ENCODE measurements at places on chromosomes 12 and 14.
A peak's percentile ranks its signal among the peaks of the same experiment; 100 is the strongest.

GRCh38 chr12:111846016-111846415 is 4.0 kb downstream of the MAPKAPK5 start:
- DNase-seq = no peak

- no peak for DNase-seq
Measured at GRCh38 chr14:74514471-74514941, 20.9 kb downstream of the ISCA2 start.

DNA sequence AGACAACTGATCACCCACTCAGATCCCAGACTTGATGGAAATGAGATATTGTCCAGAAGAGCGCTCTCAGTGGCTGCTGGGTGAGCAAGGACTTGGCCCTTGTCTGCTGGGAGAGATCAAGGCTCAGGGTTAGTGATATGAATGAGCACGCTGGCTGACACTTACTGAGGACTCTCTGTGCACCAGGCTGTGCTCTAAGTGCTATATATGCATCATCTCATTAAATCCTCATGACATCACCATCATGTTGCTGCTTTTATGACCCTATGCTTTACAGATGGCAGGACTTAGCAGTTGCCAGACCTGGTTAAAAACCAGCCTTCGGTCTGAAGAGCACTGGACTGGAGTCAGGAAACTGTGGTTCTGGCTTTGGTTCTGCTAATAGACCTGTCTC is 260.9 kb downstream of the VRK1 start:
- no peak for DNase-seq

GRCh38 chr12:118682656-118683055 is 298.7 kb upstream of the SRRM4 start:
- DNase-seq = peak; percentile 31

DNA sequence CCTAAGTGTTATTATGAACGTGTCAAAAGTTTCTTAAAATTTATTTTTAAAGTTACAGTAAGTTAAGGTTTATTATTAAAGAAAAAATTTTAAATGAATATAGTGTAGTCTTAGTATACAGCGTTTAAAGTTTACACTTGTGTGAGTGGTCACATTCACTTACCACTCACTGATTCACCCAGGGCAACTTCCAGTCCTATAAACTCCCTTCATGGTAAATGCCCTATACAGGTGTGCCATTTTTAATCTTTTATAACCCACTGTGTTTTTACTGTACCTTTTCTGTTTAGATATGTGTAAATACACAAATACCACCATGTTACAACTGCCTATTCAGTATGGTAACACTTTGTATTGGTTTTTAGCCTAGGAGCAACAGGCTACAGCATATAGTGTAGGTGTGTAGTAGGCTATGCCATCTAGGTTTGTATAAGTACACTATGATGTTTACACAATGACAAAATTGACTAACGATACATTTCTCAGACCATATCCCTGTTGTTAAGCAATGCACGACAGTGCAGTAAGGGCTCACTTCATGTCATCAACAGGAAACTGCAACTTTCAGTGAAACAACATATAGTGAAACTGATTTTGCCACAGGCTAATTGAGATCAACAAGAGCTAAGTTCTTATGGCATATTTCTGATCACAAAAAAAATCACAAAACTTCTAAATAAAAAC is 112.0 kb upstream of the TMCC3 start:
- peak; percentile 73 for DNase-seq

DNA sequence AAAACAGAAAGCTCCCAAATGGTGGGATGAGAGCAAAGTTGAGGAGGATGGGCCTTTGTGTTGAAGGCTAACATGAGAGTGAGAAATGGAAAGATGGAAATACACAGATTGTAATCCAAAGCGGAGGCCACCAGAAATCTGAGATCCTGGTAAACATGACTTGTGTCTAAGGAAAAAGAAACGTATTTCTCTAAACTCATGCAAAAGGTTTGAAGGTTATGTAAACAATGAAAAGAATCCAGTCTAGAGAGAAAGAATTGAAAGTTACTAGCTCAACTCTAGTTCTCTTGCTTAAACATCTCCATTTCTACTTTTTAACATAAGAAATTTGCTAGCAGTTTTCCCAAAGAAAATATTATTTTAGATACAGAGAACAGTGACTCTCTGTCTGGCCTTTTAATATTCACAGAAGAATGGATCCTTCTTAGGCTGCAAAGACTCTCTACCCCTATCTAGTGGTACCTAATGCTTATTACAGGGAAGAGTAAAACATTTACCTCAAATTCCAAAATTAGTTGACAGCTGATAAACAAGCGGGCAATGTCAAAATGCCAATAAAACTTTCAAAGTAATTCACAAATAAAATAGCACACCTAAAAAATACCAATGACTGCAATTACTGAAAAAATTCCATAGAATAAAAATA is 75.8 kb upstream of the SOX5 start:
- DNase-seq = no peak

- no peak for DNase-seq
Measured at GRCh38 chr12:78331753-78332152, 501.1 kb downstream of the NAV3 start.

DNA sequence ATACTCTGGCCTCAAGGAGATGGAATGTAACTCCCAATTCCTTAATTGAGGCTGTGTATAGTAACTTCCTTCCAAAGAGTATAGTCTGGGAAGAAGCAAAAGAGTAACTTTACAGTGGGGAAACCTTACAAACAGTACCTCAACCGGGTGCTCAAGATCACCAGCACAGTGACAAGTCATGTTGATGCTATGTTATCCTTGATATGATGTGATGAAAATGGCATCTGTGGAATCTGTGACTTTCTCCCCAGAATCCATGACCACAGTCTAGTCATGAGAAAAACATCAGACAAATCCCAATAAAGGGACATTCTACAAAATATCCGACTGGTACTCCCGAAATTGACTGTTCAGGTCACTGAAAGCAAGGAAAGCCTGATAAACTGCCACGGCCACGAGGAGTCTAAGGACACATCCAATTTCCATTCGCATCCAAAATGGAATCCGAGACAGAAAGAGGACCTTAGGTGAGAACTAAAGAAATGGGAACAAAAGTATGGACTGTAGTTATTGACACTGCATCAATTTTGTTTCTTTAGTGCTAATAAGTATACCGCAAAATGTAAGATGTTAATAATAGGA is 97.3 kb upstream of the FRMD6 start:
- no peak for DNase-seq

GRCh38 chr12:132056320-132056719 is 87.8 kb downstream of the DDX51 start:
- no peak for DNase-seq

GRCh38 chr14:90510159-90510558 is 113.3 kb downstream of the CALM1 start:
- DNase-seq = no peak

GRCh38 chr14:57245941-57246340 is 22.8 kb downstream of the EXOC5 start:
- no peak for DNase-seq
